CD8-positive, alpha-beta memory T cell (primary cell): ENCODE measurements at places on chromosomes 4 and X. TPM values are rescaled to one million over a fixed set of nuclear protein-coding genes. Genes with fewer than 3 reads are reported as not detected.

GRCh38 chrX:47499293-47499692 is 16.3 kb upstream of the ZNF41 start:
- no peak for DNase-seq

GRCh38 chr4:138235419-138235952 is 6.7 kb downstream of the SLC7A11 start:
- no peak for DNase-seq

NALF2 gene
- total RNA-seq, result 0.46 TPM

DNA sequence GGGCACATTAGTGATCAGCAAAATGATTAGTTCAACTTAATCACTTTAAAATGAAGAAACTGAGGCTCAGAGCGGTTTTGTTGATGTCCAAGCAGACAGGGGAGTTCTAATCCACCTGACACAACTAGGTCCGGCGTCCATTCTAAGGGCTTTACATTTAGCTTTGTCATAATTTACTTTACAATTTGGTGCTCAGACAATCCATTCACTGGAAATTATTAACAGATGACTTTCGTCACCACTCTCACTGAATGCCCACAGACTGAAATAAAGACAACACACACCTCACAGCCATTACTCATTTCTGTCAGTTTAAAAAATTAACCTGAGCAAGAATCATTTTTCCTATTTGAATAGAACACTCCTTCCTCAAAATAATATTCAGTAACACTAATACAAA is 10.8 kb downstream of the NR3C2 start:
- no peak for DNase-seq

DNA sequence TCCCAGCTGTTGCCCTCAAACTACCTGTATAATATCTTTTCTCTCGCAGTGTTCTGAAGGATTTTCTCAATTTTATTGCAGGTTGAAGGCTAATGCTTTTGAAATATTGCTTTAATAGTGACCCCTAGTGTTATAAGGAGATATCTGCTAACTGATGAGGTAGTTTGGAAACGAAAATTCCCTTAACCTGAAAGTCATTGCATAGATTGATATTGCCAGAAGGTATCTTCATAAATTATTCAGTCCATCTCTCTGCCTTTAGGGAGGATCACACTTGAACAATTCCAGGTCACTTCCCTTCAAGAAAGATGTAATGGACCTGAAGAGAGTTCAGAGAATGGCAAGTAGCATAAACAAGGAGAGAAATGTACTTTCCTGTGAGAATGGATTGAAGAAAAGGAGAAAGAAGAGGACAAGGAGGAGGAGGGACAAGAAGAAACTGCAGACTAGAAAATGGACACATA is 44.1 kb downstream of the TIGD4 start:
- no peak for DNase-seq

DNA sequence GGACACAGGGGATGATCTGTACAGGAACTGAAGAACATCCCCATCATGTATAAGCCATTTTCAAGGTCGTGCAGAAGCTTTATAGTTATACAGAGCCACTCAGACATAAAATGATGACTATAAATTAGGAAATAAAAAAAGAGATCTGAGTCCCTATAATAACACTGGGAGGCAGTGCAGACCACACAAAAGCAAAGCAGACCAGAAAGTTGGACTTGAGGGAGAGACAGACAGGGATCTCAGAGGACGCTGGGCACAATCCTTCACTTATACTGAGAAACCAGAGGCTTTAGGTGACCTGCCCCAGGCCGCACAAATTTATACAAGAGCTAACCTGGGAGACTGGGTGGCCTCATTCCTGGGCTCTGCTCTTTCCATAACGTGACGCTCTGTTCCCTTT is 70.5 kb downstream of the HADH start:
- no peak for DNase-seq

NXF2 gene
- total RNA-seq, result not detected

- DNase-seq, result no peak
Measured at GRCh38 chrX:71859637-71860036, 51.0 kb upstream of the NHSL2 start.

DNA sequence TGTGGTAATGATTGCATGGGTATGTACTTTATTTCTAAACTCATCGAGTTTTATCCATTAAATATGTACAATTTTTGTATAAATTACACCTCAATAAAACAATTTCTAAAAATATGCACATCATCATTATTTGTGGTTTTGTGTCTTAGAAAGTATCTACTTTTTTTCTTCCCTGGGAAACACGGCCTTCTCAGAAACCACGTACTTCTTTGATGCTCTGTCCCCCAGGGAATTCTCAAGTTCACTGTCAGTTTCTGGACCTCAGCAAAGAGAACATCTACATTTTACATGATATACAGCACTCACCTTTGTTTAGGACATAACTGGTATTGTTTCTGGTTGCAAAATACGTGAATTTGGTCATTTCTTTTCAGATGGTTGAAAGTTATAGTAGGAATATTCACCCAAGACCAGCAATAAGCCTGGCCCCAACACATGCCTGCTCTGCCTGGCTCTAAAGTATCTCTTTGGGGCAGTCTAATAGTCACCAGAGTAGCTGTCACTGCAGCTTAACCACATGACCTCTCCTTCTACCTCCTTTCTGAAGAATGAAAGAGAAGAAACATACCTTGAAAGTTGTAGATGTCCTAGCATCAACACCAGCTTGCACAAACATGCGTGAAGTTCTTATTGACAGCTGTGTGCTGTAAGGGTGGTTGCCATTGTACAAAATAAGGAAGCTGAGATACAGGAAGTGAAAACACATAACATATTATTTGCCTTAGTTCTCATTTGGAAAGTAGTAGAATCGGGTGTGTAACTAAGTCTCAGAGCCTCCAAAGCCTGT is 48.4 kb upstream of the SPANXN4 start:
- DNase-seq, result no peak

DNA sequence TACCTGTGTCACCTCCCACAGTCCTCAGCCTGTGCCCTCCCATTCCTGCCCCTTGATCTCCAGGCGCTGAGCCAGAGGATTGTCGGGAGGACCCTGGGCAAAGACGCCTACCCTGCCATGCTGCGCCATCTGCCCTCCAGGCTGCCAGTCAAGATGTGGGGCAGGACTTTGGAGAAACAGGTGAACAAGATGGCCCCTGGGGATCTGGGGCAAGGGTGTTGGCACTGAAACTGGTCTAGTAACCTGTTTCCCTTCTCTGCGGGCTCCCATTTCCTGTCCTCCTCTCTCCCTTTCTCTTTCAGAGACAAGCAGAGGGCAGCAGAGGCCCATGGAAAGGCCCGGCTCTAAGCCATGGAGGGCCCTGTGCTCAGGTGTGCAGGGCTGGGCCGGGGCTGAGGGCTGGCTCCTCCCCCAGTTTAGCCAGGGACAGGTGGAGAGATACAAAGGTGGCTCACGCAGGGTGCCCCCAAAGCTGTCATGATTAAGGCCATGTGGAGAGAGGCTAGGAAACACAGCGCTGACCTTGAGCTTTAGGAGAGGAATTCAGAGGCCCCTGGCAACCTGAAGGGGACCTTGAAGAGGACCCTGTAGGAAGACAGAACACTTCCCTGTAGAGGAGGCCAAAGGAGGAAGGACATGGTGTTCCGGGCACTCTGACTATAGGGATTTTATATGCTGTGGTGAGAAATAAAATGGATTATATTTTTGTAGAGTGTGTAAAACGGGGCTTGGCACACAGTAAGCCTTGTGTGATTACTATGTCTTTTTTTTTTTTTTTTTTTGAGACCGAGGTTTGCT is at the start of gene GLOD5:
Gene GLOD5 (plus strand): TSS at position 74 of the 798 bp plus-strand sequence. CDS start 44 bp downstream, at position 118.
- no peak for DNase-seq

PNMA6A gene
- total RNA-seq, result 1.8 TPM

GRCh38 chrX:111728096-111728495 is 47.1 kb downstream of the ALG13 start:
- no peak for DNase-seq

DNA sequence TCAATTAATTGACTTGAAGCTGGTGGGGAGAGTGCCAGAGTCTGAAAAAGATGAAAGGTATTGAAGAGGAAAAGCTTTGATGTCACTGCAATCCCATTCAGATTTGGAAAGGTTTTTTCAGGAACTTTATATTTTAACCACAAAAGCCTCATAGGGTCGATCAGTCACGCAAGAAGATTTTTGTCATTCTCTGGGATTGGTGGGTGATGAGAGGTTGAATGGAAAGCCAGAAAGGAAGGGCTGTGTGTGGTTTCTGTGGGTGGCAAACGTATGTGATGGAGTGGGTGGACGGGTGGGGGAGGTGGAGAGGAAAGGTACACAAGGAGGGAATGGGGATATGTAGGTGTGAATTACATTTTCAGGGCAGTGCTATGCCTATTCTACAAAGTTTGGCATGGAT is 173.8 kb upstream of the SCML1 start:
- DNase-seq, result no peak

- DNase-seq, result no peak
Measured at GRCh38 chr4:11505221-11505971, 76.7 kb upstream of the HS3ST1 start.

RTL5 gene
- total RNA-seq, result 1.00 TPM

MAGIX gene
- 1.4 TPM for total RNA-seq

ELF4 gene
- total RNA-seq, result 24.7 TPM

RHOXF2B gene
- not detected for total RNA-seq

DNA sequence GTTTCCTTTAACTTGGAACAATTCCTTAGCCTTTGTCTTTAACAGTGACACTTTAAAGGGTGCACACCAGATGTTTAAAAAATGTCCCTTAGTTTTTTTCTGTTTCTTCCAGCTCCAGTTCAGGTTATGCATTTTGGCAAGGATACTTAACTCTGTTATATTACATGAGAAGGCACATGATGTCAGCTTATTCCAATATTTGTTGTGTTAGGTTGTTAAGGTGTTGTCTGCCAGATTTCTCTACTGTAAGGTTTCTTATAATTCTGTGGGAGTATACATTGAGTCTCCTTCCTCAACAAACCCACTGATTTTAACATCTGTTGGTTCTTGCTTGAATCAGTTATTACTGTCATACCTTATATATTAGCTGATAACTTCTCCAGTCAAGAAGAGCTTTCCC is 33.3 kb downstream of the REST start:
- no peak for DNase-seq
